ENCODE measurements at places on chromosomes 7 and 10. TPM values are rescaled to one million over a fixed set of nuclear protein-coding genes. Genes with fewer than 3 reads are reported as not detected.

Gene LRRC61
- total RNA-seq, result 1.0 TPM

DNA sequence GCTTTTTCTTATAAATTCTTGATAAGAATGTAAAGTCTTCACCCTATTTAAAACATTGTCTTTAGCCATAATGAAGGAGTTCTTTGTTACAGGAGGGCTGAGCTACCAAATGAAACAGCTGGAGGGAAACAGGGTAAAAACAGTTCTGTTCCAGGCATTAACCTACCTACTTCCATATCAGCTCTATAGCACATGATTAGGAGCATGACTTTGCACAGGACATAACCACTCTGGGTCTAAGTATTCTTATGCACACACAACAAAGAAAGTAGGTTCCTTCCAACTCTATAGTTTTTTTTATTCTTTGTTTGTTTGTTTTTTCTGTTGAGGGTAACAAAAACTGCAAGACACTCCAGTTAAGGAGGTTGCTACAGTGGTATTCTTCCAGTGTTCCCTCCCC is 52.7 kb downstream of the SCIN start:
- no peak for DNase-seq
- no peak overlapping the region for H3K27ac ChIP-seq
- H3K4me3 ChIP-seq, result no peak overlapping the region
- no peaks in the 10 kb centered on the region for H3K4me1 ChIP-seq

- peaks cover 6% of the 10 kb centered on the region for H3K4me1 ChIP-seq
- H3K4me3 ChIP-seq, result no peak overlapping the region
- no peak overlapping the region for H3K27ac ChIP-seq
- peaks cover 27% of the 10 kb centered on the region for H3K27me3 ChIP-seq
- DNase-seq, result no peak
Measured at GRCh38 chr7:1659696-1660095, 10.4 kb upstream of the ELFN1 start.

GRCh38 chr7:20998309-20998708 is 211.6 kb upstream of the SP8 start:
- H3K27ac ChIP-seq, result no peak overlapping the region
- H3K27me3 ChIP-seq, result no peaks in the 10 kb centered on the region
- no peaks in the 10 kb centered on the region for H3K36me3 ChIP-seq
- no peak overlapping the region for H3K4me3 ChIP-seq
- H3K4me1 ChIP-seq, result no peaks in the 10 kb centered on the region
- no peak for DNase-seq

GRCh38 chr7:27409776-27410175 is 167.2 kb downstream of the EVX1 start:
- H3K27ac ChIP-seq, result no peak overlapping the region
- no peak overlapping the region for H3K4me3 ChIP-seq
- H3K27me3 ChIP-seq, result no peaks in the 10 kb centered on the region
- no peaks in the 10 kb centered on the region for H3K4me1 ChIP-seq
- DNase-seq, result no peak

Gene HHEX
- 1.5 TPM for total RNA-seq

Gene LIPK
- not detected for total RNA-seq

DNA sequence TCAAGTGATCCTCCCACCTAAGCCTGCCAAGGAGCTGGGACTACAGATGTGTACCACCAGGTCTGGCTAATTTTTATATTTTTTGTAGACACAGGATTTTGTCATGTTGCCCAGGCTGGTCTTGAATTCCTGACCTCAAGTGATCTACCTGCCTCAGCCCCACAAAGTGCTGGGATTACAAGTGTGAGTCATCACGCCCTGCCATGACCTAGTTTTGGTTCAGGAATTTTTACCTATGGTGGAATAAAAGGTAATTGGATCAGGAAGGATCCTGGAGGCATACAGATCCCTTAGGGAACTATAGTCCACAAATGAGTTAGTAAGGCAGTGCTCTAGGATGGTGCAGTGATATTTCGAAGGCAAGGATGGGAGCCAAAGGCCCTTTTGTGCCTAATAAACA is 717.9 kb downstream of the PHTF2 start:
- H3K27me3 ChIP-seq, result no peaks in the 10 kb centered on the region
- H3K36me3 ChIP-seq, result no peaks in the 10 kb centered on the region
- no peak for DNase-seq
- peaks cover 3% of the 10 kb centered on the region for H3K4me1 ChIP-seq

Gene CNTNAP2
- total RNA-seq, result 69.1 TPM

DNA sequence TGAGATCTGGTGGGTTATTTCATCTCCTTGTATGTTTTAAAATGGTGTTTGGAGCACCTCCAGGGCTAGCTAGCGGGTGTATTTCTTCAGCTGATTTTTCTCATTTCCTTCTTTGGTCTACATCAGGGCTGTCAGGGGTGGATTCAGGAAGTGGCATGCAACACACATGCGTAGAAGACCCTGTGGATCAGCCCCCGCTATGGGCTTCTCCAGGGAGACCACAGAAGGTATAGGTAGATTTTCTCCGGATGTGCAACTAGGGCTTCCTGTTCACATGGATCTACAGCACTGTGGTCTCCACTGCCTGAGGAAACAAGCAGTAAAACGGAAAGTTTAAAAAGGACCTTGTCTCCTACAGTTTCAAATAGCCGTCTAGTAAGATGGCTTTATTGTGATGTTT is 10.4 kb downstream of the NUB1 start:
- no peaks in the 10 kb centered on the region for H3K36me3 ChIP-seq
- H3K4me3 ChIP-seq, result no peak overlapping the region
- H3K27ac ChIP-seq, result no peak overlapping the region
- H3K4me1 ChIP-seq, result no peaks in the 10 kb centered on the region
- H3K27me3 ChIP-seq, result no peaks in the 10 kb centered on the region
- no peak for DNase-seq

DNA sequence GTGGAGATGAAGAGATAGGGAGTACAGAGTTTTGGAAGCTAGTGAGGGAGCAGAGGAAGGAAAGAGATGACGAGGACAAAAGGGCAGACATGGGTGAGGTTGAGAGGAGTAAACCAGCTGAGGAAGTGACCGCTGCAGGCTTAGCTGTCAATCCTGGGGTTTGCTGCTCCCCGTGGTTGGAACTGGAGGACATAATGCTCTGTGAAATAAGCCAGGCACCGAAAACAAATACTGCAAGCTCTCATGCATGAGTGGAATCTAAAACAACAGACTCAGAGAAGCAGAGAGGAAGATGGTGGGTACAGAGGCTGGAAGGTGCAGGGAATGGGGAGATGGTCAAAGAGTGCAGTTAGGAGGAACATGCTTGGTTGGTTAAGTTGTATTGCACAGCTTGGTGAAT is 482.2 kb upstream of the C7orf33 start:
- H3K27me3 ChIP-seq, result no peaks in the 10 kb centered on the region
- DNase-seq, result no peak
- H3K36me3 ChIP-seq, result no peaks in the 10 kb centered on the region
- H3K4me1 ChIP-seq, result peaks cover 10% of the 10 kb centered on the region
- H3K4me3 ChIP-seq, result no peak overlapping the region
- no peak overlapping the region for H3K27ac ChIP-seq

All from H1 (cell line).